ENCODE measurements at places on chromosomes 1 and 21.
A peak's percentile ranks its signal among the peaks of the same experiment; 100 is the strongest.

DNA sequence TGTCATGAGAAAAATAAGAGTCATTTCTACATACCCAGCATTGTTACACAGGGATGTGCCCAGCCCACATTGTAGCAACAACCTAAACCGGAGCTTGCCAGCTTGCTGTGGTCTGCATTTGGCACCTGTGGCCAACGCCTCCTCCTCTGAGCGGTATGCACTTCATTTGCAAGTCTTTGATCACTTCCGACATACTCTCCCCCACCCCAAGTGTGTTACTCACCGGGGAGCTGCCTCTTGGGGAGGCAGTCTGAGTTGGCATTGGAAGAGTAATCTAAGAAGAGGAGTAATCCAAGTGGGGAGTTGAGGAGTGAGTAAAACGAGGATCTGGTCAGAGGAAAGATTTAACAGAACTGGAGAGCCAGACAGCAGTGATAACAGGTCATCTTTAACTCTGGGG is 3.8 kb downstream of the BCL9 start:
- DNase-seq = peak; percentile 65

DNA sequence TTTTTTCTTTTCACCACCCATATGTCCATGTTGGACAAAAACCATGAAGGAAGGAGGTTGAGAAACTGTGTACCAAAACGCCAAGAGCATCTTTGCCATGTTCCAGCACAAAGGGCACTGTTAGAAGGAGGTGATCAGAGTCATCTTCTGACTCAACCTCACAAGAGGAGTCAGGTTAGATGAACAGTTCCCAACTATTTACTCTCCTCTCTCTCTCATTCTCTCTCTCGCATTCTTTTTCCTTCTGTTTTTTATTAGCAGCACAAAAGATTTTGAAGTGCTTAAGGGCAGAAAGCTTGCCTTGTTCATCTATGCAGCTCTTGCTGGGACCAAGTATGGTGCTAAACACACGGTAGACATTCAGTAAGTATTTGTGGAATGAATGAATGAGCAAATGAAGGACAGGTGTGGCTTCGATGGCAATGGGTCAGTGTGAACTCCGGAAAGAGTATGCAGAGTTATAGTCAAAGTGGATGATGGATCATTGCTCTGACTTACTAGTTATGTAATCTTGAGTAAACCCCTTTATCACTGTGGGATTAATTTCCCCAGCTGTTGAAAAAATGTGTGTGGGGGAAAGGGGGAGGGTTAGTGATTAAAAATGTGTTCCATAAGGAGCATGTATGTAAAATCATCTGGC is 33.9 kb downstream of the DDR2 start:
- no peak for DNase-seq

DNA sequence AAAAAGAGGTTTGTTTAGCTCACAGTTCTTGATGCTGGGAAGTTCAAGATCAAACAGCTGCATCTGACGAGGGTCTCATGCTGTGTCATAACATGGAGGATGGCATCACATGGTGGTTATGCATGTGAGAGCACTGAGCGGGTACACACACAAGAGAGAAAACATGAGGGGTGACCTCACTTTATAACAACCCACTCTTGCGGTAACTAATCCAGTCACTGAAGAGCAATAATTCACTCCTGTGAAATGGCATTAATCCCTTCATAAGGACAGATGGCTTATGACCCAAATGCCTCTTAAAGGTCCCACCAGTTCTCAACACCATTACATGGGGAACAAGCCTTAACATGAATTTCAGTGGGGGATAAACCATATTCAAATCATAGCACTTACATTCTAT is 23.2 kb upstream of the CHIT1 start:
- DNase-seq = no peak

DNA sequence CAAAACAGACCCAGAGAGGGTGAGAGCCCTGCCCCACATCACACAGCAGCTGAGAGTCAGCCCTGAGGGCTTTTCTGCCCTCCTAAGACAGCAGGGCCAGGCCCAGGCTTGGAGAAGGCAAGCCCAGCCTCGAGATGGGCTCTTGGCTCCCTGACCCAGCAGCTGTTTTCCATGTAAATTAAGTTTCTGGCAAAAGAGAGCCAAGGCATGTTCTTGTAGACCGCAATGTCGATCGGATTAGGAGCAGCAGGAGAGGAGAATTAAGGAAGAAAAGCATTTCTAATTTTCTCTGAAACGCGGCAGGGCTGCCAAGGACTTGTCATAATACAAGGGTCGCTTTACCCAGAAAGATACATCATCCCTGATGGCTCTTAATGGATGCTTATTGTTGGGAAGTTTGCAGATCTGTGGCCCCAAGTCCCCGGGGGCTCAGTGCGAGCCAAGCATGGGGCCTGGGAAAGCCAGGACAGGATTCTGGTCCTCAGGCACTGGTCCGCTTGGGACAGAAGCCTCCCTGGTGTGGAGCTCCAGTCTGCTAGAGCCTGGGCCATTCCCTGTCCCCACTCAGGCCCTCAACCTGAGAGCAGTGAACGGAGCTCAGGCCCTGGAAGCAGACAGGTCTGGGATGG is 62.8 kb downstream of the DMRTB1 start:
- no peak for DNase-seq

- DNase-seq = no peak
These were observed 14.0 kb upstream of the CTRC start for GRCh38 chr1:15424146-15424667.

DNA sequence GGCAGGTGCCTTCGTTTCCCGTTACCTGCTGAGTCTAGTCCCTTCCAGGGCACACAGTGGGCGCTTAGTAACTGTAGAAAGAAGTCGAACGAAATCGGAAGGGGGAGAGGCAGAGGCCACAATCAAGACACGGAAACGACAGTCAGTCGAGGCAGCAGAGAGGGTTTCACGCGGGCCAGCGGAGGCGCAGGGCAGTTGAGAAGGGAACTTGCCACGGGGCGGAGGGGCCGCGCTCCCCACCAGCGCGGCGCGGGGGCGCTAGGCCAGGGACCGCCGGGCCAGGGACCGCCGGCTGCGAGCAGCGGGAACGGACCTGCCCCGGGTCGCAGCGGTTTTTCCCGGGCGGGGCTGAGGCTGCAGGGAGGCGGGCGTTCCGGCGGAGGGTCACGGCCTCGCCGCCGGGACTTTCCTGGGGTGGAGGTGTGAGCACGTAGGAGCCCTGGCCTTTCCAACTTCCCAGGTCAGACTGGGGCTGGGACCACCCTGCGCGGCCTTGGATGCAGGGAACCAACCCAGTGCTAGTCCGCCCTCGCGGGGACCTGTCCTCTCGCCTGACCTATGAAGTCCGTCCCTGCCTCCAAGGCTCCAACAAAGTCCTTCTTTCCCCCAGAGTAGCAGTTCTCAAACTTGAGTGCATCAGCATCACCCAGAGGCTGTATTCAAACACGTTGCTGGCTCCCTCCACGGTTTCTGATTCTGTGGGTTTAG is 150.1 kb upstream of the FGGY start:
- DNase-seq = peak; percentile 28

DNA sequence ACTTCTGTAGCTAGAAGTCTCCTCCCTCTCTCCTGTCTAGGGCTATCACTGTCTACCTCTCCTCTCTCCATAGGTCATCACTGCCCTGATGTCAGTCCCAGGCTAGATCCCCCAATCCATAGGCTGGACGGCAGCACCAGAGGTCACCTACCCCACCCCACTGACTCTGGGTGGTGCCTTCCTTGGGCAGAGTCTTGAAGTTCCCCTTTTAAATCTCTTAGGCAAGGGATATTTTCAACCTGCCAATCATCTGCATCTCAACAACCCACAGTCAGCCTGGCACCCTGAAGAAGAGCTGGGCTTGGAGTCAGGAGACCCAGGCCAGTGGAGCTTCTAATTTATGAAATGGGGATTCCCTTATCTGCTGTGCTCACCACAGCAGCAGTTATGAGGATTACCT is 13.2 kb downstream of the MYBPH start:
- DNase-seq = no peak

- no peak for DNase-seq
These were observed 18.7 kb downstream of the ADAMTS5 start for GRCh38 chr21:26948194-26948593.

GRCh38 chr21:18951271-18952038 is 547.9 kb upstream of the TMPRSS15 start:
- no peak for DNase-seq

Measured in stimulated activated CD4-positive, alpha-beta T cell treated with anti-CD3 and anti-CD28 coated beads, Interleukin-2, amount 100 ng/mL, for 48 hours (primary cell).